ENCODE measurements at places on chromosomes 11 and 22.

GRCh38 chr11:111665777-111666176 lies 63.5 kb downstream of the SIK2 start:
- no peak for DNase-seq

GRCh38 chr11:15905366-15906104 lies 450.8 kb downstream of the SOX6 start:
- DNase-seq: no peak

DNA sequence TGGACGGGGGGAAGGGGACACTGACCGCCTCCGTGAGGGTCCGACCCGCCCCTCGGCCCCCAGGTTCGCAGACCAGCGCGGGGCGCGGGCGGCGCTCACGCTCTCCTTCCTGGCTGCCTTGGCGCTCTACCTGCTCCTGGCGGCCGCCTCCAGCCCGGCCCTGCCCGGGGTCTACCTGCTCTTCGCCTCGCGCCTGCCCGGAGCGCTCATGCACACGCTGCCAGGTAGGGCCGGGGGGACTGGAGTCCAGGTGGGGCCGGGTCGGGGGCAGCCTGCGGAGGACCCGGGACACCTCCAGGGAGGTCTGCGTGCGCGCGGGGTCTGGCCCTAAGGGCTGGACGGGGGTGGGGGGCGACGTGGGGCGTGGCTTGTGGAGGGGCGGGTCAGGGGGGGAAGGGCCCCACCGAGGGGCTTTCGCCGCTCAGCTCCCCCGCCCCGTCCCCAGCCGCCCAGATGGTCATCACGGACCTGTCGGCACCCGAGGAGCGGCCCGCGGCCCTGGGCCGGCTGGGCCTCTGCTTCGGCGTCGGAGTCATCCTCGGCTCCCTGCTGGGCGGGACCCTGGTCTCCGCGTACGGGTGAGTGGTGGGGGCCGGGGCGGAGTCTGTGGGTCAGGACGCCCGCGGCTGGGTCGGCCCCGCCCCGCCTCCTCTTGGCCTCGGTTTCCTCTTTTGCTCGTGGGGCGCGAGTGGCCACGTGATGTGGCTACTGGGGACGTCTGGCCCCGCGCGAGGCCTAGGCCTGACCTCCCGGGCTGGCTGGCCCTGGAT lies 19.9 kb downstream of the PHLDA2 start:
- no peak for DNase-seq

DNA sequence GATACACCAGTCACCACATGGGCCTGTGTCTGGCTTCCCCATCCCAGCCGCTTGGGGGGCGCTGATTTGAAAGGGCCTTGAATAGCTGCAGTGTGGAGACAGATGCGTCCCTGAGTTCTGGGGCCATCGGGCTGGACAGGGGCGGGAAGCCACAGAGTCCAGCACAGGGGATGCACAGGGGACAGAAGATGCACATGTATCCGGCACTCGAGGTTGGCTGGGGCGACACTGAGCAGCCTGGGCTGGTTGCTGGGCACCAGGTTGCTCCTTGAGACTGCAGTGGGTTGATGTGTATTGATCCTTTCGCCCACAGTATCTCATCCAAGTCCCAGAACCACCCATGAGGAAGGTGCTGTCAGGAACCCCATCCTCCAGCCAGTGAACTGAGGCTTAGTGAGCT lies 99.3 kb upstream of the SYT13 start:
- no peak for DNase-seq

DNA sequence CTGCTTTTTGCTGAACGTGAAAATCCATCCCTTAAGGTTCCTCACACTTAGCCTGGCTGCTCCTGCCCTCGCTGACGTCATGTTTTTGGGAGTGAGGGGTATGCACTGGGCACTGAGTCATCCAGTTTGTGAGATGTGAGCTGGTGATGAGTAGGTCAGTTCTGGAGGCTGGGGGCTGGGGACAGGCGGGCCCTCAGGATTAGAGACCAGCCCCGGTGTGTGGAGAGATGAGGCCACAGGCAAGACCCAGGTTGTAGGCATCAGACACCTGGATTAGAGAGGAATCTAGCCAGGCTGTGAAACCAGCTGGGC lies 9.2 kb downstream of the KCNC1 start:
- DNase-seq: no peak
